ENCODE measurements at places on chromosomes 4 and X. TPM values are rescaled to one million over a fixed set of nuclear protein-coding genes. Genes with fewer than 3 reads are reported as not detected.

Gene HPGD
- total RNA-seq: 1.2 TPM

Gene NALF2
- 1.5 TPM for total RNA-seq

Gene MAGEC3
- not detected for total RNA-seq

Gene GUCY1A1
- total RNA-seq: 0.57 TPM

Gene TCEAL9
- 42.6 TPM for total RNA-seq

Gene CTAG2
- not detected for total RNA-seq

Gene LIMCH1
- total RNA-seq: 3.3 TPM

Gene YIPF6
- total RNA-seq: 61.3 TPM

Gene AIMP1
- total RNA-seq: 45.8 TPM

Gene NCAPG
- 31.0 TPM for total RNA-seq

Gene DACH2
- 0.18 TPM for total RNA-seq

Gene FAM47A
- not detected for total RNA-seq

Gene SNX25
- 16.7 TPM for total RNA-seq

Gene HTATSF1
- total RNA-seq: 76.0 TPM

Gene NWD2
- not detected for total RNA-seq

Gene EFHC2
- 0.28 TPM for total RNA-seq

Gene CT45A5
- not detected for total RNA-seq

Gene IL3RA
- total RNA-seq: 0.28 TPM

Gene SSX2
- total RNA-seq: 0.31 TPM

Gene SERPINA7
- total RNA-seq: 0.15 TPM

Gene C1QTNF7
- total RNA-seq: not detected

Gene CYSLTR1
- total RNA-seq: not detected

Gene TRPC5OS
- not detected for total RNA-seq

Gene TBC1D8B
- total RNA-seq: 8.9 TPM

Gene CXorf51A
- not detected for total RNA-seq

Gene CXorf38
- 7.8 TPM for total RNA-seq

Gene TRO
- 2.4 TPM for total RNA-seq

Gene CXCL10
- total RNA-seq: not detected

Gene DRD5
- not detected for total RNA-seq

Gene CCDC120
- 11.0 TPM for total RNA-seq

Gene ITIH6
- total RNA-seq: not detected

Gene XPNPEP2
- total RNA-seq: not detected

Gene NXF2B
- total RNA-seq: not detected

Gene GPR50
- total RNA-seq: 0.26 TPM

Data from Panc1 (cell line).